ENCODE measurements at places on chromosomes 11 and 22.
A peak's percentile ranks its signal among the peaks of the same experiment; 100 is the strongest.

DNA sequence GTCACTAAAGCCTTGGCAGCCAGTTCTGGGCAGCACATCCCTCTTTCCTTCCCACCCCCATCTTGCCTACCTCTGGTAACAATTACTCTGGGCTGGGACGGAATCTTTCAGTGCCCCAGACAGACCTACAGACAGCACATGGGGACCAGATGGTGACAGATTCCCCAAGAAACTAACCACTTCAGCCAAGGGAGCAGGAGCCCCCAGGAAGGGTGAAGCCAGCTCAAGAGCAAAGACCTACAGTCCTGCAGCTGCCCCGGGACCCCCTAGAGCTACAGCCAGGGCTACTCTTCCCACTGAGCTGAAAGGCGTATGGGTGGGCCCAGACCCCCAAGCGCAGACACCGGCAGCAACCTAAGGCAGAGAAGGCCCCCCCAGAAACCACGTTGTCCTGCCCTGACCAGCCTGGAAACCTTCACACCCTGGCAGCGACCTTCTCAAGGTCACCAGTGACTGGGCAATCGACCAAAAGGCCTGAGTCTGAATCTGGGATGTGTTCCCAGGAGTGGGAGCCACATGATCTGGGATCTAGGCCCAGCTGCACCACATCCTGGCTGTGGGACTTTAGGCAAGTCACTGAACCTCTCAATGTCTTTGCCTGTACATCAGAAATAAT, 65.8 kb downstream of the LRRC32 start:
- DNase-seq, result no peak

DNA sequence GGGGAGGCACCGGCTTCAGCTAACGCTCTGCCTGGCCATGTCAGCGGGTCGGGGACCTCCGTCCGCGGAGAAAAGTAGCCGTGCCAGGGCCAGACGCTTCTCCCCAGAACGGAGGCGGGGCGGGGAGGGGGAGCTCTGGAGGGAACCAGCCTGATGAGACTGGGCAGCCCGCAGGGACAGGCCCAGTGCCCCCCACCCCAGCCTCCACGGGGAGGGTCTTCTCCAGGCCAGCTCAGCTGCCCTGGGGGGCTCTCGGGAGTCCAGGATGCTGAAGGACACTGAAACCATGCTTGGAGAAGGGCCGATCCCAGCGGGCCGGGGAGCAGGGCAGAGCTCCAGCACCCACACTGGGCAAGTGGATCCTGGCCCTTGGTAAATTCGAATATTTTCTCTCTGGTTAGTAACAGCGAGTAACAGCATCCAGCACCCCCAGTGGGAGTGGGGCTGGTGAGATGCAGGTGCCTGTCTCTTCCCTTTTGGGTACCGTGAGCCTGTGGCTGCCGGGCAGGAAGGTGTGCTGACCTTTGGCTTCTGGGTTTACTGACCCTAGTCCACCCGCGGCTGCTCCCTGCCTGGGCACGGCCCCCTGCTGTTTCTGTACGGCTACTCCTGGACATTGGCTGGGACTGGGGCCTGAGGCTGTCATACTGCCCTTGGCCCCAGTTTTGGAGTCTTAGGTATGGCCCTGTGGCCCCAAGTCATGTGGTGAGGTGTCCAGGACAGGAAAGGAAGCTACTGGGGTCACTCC, 35.8 kb downstream of the GRAMD4 start:
- DNase-seq, result no peak

DNA sequence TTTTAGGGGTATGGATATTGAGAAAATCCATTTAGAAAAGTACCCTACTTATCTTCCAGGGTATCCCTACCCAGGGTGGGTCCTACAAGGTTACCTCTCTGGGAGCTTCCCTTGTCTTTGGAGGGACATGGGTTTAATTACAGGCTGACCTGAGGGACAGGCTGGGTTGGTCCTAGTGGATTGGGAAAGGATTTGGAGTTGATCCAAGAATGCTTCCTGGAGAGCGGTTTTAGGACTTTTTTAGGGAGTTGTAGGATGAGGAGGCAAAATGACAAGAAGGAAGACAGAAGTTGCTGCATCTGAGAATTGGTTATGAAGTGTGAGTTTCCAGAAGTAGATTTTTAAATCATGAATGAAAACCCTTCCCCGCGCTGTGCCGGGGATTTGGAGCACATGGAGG, 61.8 kb upstream of the CRTAM start:
- DNase-seq, result no peak

DNA sequence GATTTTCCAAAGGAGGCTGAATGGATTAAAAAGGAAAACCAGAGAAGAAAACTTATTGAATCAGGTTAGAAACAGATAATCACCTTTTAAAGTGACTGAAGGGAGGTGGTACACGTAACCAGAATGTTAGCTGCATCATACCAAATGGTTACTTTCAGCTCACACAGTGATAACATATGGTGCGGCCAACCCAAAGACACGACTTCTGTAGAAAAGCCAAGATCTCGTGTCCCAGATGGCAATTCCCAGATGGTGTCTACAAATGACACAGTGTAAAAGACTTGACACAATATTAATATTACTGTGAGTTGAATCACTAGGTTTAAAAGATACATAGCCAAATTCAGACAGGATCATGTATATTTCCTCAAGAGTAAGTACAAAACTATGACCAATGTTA, 5.2 kb downstream of the PPP2R1B start:
- DNase-seq, result no peak

DNA sequence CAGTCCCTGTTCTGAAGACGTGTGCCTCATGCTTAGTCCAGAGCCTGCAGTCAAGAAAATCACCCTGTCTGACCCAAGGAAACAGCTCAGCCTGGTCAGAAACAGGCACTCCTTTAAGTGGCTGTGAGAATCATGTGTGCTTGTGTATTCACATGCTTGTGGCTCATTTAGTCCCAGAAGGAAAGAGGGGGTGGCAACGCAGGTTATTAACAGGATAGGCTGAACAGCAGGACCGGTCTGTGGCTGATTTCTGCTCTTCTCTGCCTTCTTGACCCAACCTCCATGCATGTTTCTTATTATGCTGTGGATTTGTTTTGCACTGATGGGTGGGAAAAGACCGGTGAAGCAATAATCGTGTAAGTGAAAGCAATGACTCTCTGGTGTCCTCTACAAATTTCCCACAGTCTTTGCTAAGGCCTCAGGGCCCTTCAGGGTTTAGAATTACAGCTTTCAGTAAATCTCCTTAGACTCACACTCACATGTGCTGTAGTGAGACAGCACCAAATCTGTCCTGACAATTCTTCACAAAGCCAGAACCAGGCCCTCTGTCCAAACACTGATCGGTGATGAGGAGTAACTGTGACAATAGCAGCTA, 288.1 kb downstream of the ETS1 start:
- DNase-seq, result no peak

- DNase-seq, result no peak
Observed at GRCh38 chr11:22681281-22681812, 14.9 kb downstream of the GAS2 start.

- DNase-seq, result no peak
Observed at GRCh38 chr11:122491509-122491908, 164.0 kb upstream of the UBASH3B start.

DNA sequence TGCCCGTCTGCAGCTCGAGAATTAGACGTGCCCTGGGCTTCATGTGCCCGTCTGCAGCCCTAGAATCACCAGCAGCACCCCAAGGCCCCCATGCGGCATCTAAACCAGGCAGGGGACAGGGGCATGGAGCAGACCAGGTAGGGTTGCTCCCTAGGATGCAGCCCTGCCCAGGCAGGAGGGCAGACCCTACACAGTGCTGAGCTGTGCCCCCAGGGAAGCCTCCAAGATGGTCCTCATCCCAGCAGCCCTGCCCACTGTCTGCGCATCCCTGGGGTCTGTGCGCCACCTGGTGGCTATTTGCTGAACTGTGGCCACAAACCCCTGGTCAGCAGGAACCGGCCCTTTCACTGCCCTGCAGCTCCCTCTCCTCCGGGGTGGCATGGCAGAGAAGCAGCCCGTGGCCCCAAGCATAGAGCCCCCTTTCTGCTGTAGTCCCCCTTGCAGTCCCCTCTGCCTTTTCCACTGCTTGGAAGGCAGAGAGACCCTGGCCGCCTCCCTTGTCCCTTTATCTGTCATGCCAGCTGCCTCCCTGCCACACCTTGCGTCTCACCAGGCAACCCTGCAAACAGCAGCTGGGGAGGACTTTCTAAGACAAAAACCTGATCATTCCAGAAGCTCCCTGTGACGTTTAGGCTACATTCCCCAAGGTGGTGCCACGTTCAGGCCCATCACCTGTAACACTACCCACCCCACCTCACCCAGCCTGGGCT, 86.6 kb downstream of the KCNQ1 start:
- peak; percentile 88 for DNase-seq

Measured in WTC11 (cell line).